Activated naive CD4-positive, alpha-beta T cell treated with anti-CD3 and anti-CD28 coated beads for 36 hours (primary cell): ENCODE measurements at places on chromosomes 3 and 15. TPM values are rescaled to one million over a fixed set of nuclear protein-coding genes. Genes with fewer than 3 reads are reported as not detected.

Gene VEPH1
- total RNA-seq: not detected

DNA sequence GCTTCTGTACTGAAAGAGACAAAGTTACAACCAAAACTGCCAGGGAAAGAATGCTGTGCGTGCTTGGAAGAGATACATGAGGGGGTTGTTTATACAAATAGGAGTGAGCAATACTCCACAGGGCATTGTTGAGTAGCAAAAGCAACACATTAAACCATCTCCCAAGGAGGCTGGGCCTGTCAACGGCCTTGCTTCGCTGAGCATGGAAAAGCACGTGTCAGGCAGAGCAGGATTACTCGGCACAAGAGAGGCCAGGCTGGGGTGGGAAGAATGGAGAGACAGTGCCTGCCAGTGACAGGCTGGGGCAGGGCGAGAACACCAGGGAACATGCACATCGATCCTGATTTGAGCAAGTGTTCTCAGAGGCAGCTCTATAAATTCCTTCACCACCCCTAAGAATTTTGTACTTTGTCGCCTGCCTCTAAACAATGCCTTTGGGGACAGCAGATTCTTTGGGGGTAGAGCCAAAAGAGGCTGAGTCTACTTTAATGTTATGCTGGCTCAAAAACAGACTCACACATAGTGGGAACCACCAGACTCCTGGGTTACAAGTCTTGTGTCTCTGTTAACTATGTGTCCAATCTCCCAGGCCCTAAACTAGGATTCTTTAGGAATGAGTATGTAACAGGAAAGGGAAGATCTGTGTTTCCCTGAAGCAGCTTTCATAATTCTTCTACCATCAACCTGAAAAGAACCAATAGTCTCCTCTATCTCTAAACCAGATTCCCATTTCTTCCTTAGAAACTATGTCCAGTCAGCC, 67.2 kb downstream of the LIPC start:
- no peak overlapping the region for H3K27ac ChIP-seq
- no peaks in the 10 kb centered on the region for H3K36me3 ChIP-seq
- H3K4me3 ChIP-seq: no peak overlapping the region
- no peaks in the 10 kb centered on the region for H3K27me3 ChIP-seq
- DNase-seq: no peak

DNA sequence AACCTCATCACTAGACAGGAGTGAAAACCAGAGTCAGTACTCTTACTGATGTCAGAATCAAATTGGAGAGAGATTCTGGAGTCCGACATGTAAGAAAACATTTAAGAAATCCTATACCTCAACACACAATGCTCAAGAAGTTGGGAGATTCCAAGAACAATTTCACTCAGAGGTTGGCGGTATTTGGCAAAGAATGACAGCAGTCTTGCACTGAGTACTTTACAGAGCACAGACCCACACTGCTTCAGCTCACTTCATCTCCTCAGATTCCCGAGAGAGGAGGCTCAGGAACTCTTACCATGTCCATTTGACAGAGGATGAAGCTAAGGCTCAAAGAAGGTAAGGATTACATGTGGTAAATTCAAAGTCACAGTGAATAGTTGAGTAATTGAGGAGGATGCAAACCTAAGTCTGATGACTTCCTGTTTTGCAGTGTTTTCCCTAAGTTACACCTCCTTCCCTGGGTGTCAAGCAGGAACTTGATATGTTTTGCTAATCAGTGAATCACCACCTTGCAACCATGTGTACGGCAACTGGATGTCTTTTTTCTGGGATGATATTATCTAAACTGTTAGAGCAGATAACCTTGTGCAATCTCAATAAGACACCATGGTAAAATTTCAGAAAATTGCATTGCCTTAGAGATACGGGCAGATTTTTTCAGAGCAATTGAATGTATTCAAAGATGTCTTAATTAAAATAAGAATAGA, 61.3 kb upstream of the MME start:
- H3K4me1 ChIP-seq: no peaks in the 10 kb centered on the region
- no peaks in the 10 kb centered on the region for H3K27me3 ChIP-seq
- no peak for DNase-seq
- H3K36me3 ChIP-seq: no peaks in the 10 kb centered on the region

DNA sequence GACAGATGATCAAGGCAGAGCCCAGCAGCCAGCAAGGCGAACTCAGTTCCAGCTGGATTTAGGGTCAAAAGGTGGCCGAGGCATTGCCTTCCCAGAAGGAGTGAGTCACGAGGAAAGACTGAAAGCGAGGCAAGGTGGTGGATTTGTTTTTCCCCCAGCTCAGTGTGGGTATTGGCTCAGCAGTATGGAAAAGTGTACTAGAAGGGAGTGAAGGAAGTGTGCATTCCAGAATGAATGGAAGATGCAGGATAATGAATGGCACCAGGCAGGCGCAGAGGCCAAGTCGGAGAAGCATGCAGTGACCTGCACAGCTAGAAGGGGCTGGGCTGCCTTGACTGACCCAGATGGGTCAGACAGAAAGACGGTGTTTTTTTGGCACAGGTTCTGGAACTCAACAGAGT, 46.3 kb downstream of the FOXP1 start:
- peaks cover 13% of the 10 kb centered on the region for H3K4me1 ChIP-seq
- no peak overlapping the region for H3K27ac ChIP-seq
- H3K27me3 ChIP-seq: peaks cover 3% of the 10 kb centered on the region
- peaks cover 1% of the 10 kb centered on the region for H3K36me3 ChIP-seq

GRCh38 chr3:138850151-138850550, 15.4 kb upstream of the PIK3CB start:
- H3K36me3 ChIP-seq: no peaks in the 10 kb centered on the region
- no peaks in the 10 kb centered on the region for H3K4me1 ChIP-seq
- no peaks in the 10 kb centered on the region for H3K27me3 ChIP-seq
- H3K4me3 ChIP-seq: no peak overlapping the region
- no peak for DNase-seq

DNA sequence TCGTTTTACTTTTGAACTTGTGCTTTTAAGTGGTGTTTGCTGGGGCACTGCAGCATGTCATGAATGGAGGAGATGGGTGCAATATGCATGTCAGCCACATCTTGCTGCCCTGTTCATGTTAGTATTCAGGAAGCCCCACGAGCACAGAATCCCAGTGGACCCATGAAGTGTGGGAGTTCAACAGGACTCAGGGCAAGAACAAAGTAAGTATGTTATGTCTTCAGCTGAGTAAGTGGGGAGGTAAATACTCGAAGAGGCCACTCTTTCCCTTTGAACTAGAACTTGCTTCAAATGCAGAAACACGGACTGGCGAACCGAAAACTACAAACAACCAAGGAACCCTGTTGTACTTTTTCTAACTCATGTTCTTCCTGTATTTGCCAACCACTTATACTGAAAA, 23.4 kb downstream of the SOX14 start:
- H3K27ac ChIP-seq: no peak overlapping the region
- H3K4me3 ChIP-seq: no peak overlapping the region
- DNase-seq: no peak
- peaks cover 12% of the 10 kb centered on the region for H3K27me3 ChIP-seq
- H3K4me1 ChIP-seq: no peaks in the 10 kb centered on the region
- no peaks in the 10 kb centered on the region for H3K36me3 ChIP-seq

Gene CD200R1
- total RNA-seq: 1.1 TPM

Gene MASP1
- not detected for total RNA-seq

Gene SV2B
- total RNA-seq: 0.07 TPM

DNA sequence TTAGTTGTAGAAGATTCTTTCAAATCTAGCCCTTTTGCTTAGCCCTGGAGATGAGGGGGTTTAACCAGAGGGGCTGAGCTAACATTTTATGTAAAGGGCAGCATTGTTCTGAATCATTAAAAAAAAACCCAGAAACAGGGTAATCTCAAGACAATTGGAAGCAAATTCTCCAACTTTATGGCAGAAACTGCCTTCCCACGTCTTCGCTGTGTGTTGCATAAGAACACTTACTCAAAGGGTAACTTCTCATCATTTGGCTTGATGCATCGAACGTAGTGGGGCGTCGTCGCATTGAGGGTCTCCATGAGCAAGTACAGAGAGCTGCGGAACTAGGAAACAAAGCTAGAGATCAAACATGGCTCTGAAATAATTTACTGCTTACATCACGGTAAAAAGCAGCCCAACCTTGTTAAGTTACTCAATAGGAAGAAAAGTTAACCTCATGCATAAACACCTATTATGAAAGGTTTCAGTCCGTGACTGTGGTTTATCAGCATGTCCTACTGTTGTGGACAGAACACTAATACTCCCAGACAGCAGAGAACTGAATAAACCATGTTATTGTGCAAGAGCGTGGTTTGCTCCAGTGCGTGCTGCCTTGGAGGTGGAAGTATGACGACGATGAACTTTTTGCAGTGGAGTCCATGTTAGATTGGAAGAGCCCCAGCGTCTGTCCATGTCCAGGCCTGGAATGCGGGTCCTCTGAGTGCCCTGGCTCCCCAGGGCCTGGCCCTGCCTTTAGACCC, 48.7 kb downstream of the MYO5C start:
- no peak for DNase-seq
- no peak overlapping the region for H3K4me3 ChIP-seq
- peaks cover 1% of the 10 kb centered on the region for H3K4me1 ChIP-seq
- no peak overlapping the region for H3K27ac ChIP-seq
- no peaks in the 10 kb centered on the region for H3K36me3 ChIP-seq

Gene CCNB2
- 93.1 TPM for total RNA-seq

Gene TMEM212
- not detected for total RNA-seq

GRCh38 chr3:190854062-190854461, 8.4 kb downstream of the GMNC start:
- no peak overlapping the region for H3K27ac ChIP-seq
- H3K4me3 ChIP-seq: no peak overlapping the region
- no peaks in the 10 kb centered on the region for H3K4me1 ChIP-seq
- no peak for DNase-seq

GRCh38 chr3:24174614-24175013, 229.5 kb downstream of the NR1D2 start:
- H3K36me3 ChIP-seq: no peaks in the 10 kb centered on the region
- H3K27me3 ChIP-seq: no peaks in the 10 kb centered on the region
- no peak overlapping the region for H3K4me3 ChIP-seq
- H3K4me1 ChIP-seq: no peaks in the 10 kb centered on the region
- no peak for DNase-seq

- no peak overlapping the region for H3K27ac ChIP-seq
- no peaks in the 10 kb centered on the region for H3K36me3 ChIP-seq
- no peaks in the 10 kb centered on the region for H3K4me1 ChIP-seq
- no peaks in the 10 kb centered on the region for H3K27me3 ChIP-seq
- no peak overlapping the region for H3K4me3 ChIP-seq
- DNase-seq: no peak
Observed at GRCh38 chr3:135348690-135349089, 553.6 kb downstream of the EPHB1 start.

DNA sequence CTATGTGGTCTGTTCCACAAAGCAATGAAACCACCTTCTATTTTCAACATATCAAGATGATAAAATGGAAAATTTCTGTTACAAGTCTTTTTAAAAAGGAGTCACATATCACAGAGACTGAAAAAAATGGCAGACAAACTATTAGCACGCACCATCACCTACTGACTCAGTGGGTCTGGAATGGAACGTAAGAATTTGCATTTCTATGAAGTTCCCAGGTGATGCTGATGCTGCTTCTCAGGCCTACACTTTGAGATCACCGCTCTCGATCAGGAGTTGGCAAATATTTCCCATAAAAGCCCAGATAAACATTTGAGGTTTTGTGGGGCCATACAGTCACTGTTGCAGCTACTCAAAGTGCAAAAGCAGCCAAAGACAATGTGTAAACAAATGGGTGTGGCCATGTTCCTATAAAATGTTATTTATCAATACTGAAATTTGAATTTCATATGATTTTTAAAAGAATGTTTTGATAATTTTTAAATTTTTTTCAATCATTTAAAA, 142.9 kb downstream of the ADAM10 start:
- H3K27me3 ChIP-seq: no peaks in the 10 kb centered on the region
- no peak for DNase-seq
- H3K4me1 ChIP-seq: peaks cover 14% of the 10 kb centered on the region
- peaks cover 26% of the 10 kb centered on the region for H3K36me3 ChIP-seq

GRCh38 chr3:178777718-178778411, 241.6 kb downstream of the KCNMB2 start:
- DNase-seq: peak; percentile 10
- peaks cover 9% of the 10 kb centered on the region for H3K4me1 ChIP-seq
- H3K4me3 ChIP-seq: no peak overlapping the region

- H3K36me3 ChIP-seq: no peaks in the 10 kb centered on the region
- DNase-seq: no peak
- H3K4me1 ChIP-seq: peaks cover 6% of the 10 kb centered on the region
- no peak overlapping the region for H3K4me3 ChIP-seq
- H3K27ac ChIP-seq: no peak overlapping the region
- no peaks in the 10 kb centered on the region for H3K27me3 ChIP-seq
Observed at GRCh38 chr3:142040941-142041491, 108.3 kb downstream of the TFDP2 start.

GRCh38 chr3:115996420-115997108, 373.3 kb downstream of the GAP43 start:
- no peaks in the 10 kb centered on the region for H3K4me1 ChIP-seq
- no peaks in the 10 kb centered on the region for H3K36me3 ChIP-seq
- H3K27me3 ChIP-seq: peaks cover 2% of the 10 kb centered on the region
- DNase-seq: no peak

DNA sequence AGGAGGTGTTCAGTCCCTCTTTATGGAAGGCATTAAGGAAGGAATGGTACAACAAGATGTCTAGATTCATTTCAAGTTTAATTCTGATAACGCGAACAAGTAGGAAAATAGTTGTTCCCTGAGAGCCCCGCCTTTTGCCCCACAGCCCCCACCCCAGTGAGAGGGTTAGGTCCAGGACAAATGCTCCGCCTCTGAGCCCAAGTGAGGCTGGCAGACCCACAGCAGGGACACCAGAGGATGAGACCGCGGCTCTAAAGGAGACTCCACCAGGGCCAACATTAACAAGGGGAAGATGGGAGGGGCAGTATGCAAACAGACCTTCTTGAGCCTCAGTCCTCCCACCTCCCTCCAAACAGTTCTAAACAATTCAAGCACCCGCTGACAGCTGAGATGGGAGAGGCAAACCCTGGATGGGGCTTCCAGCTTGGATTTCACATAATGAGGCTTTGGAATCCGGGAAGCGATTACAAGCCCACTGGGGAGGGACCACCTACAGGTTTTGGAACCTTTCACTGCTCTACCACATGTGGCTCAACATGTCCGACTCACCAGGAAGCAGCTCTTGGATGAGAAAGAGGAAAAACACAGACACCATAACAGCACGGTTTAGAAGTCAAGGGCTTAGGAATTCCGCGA, 42.9 kb upstream of the IREB2 start:
- no peaks in the 10 kb centered on the region for H3K4me1 ChIP-seq
- no peaks in the 10 kb centered on the region for H3K36me3 ChIP-seq
- no peak for DNase-seq
- no peak overlapping the region for H3K27ac ChIP-seq

DNA sequence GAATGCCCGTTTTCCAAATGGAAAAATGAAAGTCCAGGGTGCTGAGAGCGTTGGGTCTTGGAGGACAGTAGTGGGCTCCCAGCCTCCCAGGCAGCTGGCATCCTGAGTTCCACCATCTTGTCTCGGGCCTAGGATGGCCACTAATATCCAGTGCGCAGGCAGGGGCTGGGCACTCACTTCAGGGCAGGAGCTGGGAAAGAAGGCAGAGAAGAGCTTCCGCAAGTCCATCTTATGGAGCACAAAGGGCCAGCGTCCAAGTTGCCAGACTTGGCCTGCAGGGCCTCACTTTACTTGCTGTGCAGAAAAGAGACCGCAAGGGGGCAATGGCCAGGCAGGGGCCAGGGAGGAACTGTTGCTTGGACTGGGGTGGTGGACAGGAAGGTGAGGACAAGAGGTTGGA, 46.1 kb downstream of the IQSEC1 start:
- no peak overlapping the region for H3K4me3 ChIP-seq
- no peaks in the 10 kb centered on the region for H3K36me3 ChIP-seq
- H3K4me1 ChIP-seq: no peaks in the 10 kb centered on the region
- H3K27me3 ChIP-seq: no peaks in the 10 kb centered on the region
- no peak for DNase-seq
- no peak overlapping the region for H3K27ac ChIP-seq
